Left renal cortex interstitium (tissue), 4 donors: ENCODE measurements at places on chromosomes 5 and 9. TPM values are rescaled to one million over a fixed set of nuclear protein-coding genes. Genes with fewer than 3 reads are reported as not detected.

ENHO gene
- 1.5 TPM for polyA plus RNA-seq

ZNF883 gene
- 9.8 TPM for polyA plus RNA-seq

CDH10 gene
- 10.9 TPM for polyA plus RNA-seq

RGP1 gene
- polyA plus RNA-seq = 28.0 TPM

CERCAM gene
- 55.8 TPM for polyA plus RNA-seq

SLC4A9 gene
- 18.2 TPM for polyA plus RNA-seq

TAF7 gene
- polyA plus RNA-seq = 190 TPM

C9orf78 gene
- 66.5 TPM for polyA plus RNA-seq

PCDHGA9 gene
- polyA plus RNA-seq = 5.2 TPM

TAF1L gene
- 0.03 TPM for polyA plus RNA-seq

WDR41 gene
- polyA plus RNA-seq = 50.0 TPM

CWC27 gene
- polyA plus RNA-seq = 44.5 TPM

NR6A1 gene
- 0.79 TPM for polyA plus RNA-seq

HAVCR2 gene
- 9.8 TPM for polyA plus RNA-seq

EGR1 gene
- polyA plus RNA-seq = 50.1 TPM

MAST4 gene
- polyA plus RNA-seq = 13.5 TPM

TGFBR1 gene
- polyA plus RNA-seq = 49.7 TPM

ANKRD34B gene
- polyA plus RNA-seq = 0.25 TPM
